ENCODE measurements at places on chromosomes 13 and 19.

GRCh38 chr19:50496189-50497021 is 14.6 kb downstream of the JOSD2 start:
- DNase-seq, result no peak

DNA sequence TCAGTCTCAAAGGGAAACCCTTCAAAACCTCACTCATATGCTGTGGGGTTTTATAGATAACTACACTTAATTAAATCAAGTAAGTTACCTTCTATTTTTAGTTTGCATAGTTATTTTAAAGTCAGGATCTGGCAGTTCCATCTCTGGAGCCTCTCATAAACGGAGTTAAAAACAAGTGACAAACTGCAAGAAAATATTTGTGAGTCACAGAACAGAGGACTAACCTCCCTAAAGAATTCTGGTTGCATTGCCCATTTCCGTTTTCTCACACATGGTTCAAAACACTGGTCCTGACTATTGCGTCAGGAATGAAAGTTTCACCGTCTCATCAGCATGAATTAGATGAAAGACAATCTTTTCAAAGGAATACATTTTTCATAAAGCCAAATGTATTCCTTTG is 10.6 kb downstream of the RXFP2 start:
- DNase-seq, result no peak

DNA sequence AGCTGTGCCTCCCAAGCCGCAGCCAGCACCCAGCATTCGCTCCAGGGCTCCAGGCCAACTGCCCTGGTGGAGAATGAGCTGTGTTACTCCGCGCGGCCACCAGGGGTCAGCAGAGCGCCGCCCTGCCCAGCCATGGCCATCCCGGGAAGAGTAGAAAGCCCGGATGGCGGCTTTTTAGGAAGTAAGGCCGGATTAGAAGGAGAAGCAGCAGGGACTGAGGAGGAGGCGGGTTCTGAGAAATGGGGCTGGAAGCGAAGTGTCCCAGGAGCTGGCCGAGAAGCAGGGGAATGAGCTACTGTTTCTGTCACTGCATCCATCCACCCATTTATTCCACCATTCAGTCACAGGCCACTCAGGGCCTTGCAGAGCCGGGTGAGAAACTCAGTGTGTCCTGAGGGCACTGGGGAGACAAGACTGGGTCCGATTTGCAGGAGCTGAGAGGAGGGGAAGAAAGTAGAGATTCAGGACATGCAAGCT is 6.6 kb upstream of the NPAS1 start:
- DNase-seq, result peak; percentile 67

DNA sequence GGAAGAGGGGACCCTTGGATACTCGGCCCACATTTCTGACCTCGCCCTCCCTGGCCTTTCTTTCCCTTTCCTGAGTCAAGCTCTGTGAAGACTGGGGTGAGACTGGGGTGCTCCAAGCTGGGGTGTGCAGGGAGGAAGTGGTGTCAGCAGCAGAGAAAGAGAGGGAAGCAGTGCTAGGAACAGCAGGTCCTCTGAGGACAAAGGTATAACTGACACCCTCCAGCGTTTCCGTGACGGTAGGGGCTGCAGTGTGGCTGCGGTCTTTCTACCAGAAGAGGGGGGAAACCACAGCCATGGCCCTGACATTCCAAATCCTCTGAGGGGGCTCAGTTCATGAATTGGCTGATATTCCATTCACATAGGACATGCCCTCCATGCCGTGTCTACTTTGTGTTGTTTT is 1.1 kb downstream of the KIR3DL2 start:
- DNase-seq, result no peak

GRCh38 chr19:7450243-7451223 is 38.3 kb downstream of the PEX11G start:
- no peak for DNase-seq

DNA sequence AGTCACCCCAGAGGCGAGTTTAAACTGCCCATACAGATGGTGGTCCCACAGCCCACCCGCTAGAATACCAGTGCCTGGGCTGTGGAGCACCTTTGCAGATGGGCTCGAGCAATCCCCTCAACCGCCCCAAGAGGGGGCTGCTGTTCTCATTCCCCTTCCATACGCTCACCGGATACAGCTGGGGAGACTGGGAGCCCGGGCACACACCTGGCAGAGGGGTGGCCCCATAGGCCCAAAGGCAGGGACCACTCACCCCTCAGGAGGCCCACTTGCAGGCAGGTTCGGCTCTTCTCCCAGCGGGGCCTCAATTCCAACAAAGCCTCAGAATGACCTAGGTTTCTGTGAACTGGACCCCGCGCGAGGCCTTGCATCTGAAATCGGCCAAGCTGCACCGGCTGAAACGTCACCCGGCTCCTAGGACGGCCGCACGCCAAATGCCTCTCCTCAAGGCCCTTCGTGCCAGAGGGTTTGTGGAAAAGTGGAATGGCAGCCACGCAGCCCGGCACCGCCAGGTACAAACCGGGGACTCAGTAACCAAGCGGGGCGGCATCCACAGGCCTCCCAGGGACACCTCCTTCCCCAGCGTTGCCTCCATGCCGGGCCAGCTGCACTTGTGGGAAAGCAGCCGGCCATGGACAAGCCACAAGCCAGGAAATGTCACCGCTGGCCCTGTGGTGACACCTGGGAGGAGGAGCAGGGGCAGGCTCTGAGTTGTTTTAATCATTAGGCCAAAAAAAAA is 18.7 kb downstream of the MLLT1 start:
- DNase-seq, result peak; percentile 17

DNA sequence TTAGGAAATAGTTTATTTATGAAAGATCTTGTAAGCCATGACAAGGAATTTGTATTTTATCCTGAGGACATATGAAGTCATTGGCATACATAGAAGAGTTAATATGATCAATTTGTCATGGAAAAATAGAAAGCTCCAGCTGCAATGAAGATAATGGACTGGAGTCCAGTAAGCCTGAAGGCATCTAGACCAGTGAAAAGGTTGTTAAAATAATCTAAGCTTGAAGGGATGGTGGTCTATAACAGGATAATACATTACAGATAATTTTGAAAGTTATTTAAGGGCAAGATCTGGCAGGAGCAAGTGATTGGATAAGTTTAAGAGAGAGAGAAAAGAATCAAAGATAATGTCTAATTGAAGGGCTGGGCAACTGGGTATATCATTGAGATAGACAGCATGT is 224.2 kb downstream of the GPC6 start:
- no peak for DNase-seq

DNA sequence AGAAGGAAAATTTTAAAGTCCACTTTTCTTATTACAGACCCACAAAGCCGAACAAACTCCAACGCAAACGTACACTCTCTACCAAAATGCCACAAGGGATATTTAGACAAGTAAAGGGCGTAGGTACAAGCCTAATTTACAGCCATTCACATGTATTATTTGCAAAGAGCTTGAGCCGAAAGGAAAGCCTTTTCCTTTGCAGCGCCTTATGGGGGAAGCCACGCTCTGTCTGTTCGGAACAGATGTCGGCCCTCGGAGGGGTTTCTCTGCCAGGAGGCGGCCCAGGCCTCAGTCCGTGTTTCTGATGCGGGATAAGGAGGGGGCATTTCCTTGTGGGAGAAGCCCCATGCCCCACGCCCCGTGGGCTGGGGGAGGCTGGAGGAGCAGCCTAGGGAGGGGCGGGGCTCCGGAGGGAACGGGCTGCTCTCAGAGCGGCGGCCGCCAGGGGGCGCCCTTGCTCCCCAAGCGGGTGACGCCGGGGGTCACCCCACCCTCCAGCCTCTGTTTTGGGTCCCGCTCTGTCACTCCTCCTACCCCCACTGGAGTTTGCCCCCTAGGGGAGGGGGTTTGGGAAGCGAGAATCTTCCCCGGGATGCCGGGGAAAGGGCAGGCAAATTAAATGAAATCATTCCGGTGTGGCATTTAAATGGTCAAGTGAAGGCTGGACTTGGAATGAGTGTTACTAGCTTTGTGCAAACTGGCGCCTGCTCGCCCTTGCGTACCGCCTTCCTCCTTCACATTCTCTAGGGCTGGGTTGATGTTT is 2.9 kb downstream of the HTR2A start:
- DNase-seq, result peak; percentile 35

- DNase-seq, result no peak
These were observed 13.9 kb upstream of the GNA11 start for GRCh38 chr19:3080286-3080685.

DNA sequence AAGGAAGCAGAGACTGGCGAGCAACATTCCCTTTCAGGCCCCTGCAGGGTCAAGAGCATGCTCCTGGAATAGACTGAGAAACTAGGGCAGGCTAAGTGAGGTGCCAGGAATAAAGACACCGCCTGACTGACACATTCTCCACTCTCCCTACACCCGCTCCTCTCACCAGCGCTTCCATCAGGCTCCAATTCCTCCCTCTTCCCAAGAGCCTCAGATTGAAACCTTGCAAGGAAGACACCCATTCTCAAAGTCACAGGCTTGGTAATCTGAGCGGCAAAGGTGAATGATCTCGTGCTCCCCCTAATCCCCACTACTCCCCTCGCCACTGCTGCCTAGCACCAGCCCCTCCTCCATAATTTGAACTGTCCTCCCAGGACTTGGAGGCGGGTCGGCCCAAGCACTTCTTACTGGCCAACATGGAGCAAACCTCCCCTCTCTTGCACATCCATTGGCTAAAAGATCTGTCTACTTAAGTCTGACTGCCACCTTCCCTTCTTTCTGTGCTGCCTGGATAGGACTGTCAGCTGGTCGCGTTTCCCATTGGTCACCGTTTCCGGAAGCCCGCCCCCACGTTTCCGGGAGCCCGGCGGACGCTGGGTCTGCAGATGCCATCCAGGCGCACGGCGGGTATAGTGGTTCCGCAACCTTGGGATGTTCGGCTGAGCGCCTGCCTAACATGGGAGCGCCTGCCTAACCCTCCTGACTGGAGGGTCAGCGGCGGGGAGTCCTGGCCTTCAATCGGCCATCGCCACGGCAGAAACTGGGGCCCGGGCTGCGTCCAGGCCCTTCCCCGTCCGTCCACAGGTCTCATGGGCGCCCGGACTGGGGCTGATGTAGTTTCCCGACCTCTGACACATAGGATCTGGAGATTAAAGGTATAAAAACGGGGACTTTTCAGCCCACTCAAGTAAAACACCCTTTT is 33.6 kb downstream of the ZNF383 start:
- DNase-seq, result peak; percentile 40

DNA sequence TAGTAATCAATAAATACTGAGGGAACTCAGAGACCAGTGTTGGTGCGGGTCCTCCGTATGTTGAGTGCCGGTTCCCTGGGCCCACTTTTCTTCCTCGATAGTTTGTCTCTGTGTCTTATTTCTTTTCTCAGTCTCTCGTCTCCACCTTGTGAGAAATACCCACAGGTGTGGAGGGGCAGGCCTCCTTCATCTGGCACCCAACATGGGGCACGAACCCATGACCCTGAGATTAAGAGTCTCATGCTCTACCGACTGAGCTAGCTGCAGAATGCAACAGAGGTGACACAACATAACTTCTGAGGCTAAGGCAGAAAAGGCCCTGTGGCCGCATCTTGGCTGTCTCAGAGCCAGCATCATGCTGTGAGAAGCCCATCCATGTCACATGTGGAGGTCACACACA is 5.3 kb upstream of the ZNF613 start:
- no peak for DNase-seq

DNA sequence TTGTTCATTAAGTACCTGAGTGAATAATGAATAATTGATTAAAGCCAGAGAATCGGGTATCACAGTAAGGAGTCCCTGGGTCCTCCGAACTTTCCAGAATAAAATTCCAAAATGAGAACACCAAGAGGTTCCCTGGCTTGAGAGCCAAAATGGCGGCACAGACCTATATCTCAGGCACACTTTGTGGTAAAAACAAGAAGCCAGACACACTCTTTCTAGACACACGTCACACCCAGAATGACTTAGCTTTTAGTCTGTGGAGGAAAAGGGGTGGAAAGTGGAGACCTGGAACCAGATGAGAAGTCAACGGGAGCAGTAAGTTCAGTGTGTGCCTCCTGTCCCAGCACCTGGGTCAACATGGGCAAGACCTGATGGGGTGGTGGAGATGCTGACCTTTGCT is 8.4 kb downstream of the ARL11 start:
- no peak for DNase-seq

- peak; percentile 95 for DNase-seq
These were observed 638 bp downstream of the ADGRE5 start for GRCh38 chr19:14381689-14382474.

DNA sequence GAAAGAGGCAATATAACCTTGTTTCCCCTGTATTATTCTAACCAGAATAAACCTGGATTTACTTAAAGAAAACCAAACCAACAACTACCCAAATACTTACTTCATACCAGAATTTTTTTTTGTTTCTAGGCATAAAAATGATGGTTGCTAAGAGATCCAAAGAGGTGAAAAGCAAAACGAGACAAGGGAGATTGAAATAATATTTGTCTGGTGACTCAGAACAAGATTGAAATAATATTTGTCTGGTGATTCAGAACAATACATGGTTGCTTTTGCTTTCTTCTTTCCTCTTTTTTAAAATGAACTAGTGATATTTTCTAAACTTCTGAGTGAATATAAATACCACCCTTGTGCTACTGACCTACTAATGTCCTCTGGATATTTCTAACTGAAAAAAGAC is 592.9 kb downstream of the KCTD12 start:
- DNase-seq, result no peak

DNA sequence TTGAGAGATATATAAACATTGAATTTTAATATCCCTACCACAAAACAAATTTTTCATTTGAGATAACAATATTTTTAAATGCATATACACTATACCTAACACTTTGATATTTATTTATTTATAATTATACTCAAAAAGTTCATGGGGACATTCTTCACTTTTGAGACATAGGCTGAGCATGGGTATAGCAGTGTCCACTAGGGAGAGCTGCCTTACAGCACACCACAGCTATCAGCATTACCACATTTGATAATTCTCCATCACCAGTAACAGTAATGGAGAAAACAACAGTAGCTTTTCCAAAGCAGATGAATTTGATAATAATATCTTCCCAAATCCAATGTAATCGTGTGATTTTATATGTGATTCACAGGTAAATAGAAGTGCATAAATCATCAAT is 626.1 kb downstream of the DACH1 start:
- DNase-seq, result no peak

GRCh38 chr13:67296511-67296910 is 66.4 kb upstream of the PCDH9 start:
- no peak for DNase-seq

GRCh38 chr13:40064154-40065097 is 409.0 kb downstream of the COG6 start:
- DNase-seq, result no peak

- DNase-seq, result no peak
These were observed 39.1 kb downstream of the F2RL3 start for GRCh38 chr19:16927883-16928282.
